ENCODE measurements at places on chromosomes 2 and 18.
A peak's percentile ranks its signal among the peaks of the same experiment; 100 is the strongest.

GRCh38 chr2:42010743-42011298 is 37.0 kb upstream of the PKDCC start:
- DNase-seq = peak; percentile 86

DNA sequence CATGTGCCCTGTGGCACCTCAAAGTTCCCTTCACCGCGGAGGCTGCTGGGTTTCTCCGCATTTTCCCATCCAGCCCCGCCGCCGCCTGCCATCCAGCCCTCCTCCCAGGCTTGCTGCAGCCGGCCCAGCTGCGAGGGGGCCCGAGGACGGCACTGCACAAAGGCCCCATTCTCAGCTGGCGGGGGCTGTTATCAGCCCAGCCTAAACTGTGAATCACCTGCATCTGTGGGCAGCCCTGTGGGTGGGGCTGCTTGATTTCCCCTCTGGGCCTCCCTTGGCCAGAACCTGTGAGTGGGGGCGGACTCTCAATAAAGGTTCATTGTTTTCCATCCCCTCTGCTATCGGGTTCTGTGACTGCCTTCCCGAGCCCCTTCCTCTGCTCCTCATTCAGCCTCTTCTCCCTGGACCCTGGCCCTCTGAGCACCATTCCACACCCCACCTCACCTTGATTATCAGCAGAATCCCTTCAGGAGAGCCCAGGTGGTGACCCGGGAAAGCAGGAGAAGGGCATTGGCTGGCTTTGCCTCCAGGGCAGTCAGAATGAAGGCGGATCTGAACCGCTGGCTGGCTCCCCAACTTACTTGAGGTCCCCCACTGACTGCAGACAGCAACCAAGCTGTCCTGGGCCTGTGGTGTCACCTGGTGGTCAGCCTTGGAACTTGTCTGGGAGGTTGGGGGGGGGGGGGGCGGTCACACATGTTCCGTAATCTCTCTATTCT is 204.5 kb downstream of the ZFP36L2 start:
- DNase-seq = no peak

DNA sequence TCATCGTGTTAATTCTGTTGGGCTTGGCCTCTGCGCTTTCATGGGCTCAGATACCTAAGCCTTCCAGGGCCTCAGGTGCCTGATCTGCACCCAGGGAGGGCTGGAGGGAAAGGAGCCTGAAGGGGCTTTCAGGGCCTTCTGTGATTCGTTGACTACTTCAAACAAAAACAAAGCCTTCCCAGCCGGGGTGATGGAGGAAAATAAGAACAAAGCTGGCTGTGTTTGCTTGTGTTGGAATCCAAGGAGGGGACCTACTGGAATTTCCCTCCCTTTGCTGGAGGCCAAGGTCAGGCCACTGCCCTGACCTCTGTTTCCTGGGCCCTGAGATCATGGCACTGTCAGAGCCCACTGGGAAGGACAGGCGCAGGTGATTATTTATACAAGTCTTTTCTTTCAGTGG is 135.3 kb downstream of the KLHL29 start:
- no peak for DNase-seq

GRCh38 chr2:72914589-72915319 is 2.6 kb upstream of the EMX1 start:
- no peak for DNase-seq

- DNase-seq = no peak
Measured at GRCh38 chr2:7577769-7578168, 660.6 kb downstream of the RNF144A start.

DNA sequence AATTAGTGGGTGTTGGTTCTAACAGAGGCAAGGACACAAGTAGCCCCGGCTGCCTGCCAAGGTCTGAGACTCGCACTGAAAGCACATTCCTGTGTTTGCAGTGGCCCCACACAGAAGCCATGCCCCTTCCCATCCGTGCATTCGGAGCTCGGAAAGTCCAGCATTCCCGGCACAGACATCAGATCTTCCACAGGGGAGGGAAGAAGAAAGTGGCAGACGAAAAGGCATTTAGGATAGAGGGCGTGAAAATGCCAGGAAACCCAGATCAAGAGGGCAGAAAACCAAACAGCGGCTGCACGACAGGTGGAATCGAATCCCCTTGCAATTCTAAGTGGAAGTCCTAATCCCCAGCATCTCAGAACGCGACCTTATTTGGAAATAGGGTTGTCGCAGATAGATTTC is 105.5 kb upstream of the ASB18 start:
- DNase-seq = no peak

- DNase-seq = peak; percentile 65
Measured at GRCh38 chr2:40281021-40281940, 170.6 kb downstream of the SLC8A1 start.

DNA sequence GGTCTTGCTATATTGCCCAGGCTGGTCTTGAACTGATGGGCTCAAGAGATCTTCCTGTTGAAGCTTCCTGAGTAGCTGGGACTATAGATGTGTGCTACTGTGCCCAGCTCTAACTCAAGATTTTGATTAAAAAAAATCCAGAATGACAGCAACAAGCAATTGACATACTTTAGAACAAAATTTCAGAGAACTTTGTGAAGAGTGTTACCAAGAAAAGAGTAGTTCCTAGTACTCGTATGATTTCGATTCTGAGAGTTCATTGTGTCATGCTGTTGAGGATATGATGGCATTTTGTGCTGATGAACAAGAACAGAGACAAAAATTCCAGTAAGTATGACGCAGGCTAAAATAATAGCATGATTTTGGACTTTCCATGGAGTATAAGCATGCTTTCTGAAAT is 90.2 kb upstream of the TWSG1 start:
- DNase-seq = no peak

GRCh38 chr2:221533299-221533698 is 38.8 kb downstream of the EPHA4 start:
- no peak for DNase-seq

DNA sequence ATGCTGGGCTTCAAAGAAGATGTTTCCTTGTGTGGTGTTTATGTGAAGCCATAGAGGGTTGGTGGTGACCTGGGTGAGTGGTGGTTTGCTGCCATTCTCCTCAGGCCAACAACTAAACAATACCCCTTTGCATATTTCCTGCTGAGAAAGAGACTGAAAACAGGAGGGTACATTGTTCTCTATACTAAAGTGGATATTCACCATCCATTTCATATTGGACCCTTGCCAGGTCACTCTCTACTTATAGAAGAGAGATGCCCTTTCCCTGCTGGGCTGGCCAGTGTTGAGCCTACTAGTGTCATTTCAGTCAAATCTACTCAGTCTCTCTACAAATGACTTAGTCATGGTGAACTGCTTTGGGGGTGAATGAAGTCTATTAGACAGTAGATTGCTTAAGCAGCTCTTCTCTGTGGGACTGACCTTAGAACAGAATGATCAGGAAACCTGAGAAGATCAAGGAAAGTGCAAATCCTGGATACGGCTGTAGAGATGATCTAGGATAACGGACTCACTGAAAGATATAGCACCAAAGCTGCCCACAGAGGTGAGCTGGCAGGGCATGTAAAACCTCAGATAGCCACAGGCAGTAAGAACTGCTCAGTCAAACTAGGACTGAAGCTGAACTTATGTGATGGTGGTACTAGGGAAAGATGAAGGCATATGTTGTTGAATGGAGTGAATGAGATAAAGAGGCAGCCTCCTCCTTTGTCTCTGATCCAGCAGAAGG is 154.9 kb downstream of the MYO3B start:
- DNase-seq = no peak

GRCh38 chr2:147884830-147885229 is 40.0 kb downstream of the ACVR2A start:
- DNase-seq = peak; percentile 3

DNA sequence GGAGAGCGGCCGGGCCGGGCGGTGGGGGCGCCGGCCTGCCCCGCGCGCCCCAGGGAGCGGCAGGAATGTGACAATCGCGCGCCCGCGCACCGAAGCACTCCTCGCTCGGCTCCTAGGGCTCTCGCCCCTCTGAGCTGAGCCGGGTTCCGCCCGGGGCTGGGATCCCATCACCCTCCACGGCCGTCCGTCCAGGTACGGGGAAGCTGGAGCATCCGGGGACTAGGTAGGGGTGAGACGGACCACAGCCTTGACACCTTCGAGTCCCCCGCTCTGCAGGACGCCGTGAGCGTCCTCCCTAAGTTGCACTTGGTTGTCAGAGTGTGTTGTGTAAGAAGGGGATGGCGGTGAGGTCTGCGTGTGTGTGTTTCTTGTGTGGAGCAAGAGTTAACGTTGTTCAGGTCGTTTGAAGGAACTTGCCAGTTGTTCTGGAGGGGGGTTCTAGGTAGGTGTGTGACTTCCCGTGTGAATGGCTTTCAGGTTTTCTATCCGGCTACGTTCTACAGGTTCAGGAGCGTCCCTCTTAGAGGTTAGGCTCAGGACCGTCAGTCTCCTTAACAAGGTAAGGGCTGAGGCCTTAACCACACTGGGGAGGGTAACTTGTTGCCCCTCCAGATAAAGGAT is 393 bp downstream of the IL1R1 start:
- peak; percentile 70 for DNase-seq

DNA sequence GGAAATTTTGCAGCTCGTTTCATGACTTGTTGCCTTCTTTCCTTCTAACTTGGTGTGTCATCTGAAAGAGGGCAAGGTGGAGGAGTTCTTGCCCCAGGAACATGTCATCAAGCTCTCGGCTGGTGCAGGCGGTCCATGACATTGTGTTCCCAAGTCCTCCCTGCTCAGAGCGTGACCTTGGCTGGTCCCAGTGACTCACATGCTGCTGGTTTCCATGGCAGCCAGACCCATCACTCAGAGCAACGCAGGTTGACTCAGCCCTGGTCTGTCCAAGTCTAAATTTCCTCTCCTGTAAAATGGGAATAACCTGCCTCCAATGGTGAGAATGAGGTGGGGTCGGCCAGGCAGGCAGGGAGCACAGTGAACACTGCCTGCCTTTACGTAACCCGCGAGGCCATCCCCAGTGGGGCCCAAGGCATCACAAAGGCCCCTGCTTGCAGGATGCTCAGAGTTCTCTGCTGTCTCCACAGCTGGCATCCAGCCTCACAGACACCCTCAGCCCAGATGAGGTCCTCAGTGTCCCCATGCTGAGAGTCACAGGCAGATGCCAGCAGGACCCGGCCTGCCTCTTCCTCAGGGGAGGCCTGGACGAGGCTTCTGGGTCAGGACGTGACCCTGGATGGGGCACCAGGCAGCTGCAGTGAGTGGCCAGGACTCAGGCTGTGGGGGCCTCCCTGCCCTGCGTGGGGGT is 143.7 kb downstream of the TPO start:
- peak; percentile 81 for DNase-seq

DNA sequence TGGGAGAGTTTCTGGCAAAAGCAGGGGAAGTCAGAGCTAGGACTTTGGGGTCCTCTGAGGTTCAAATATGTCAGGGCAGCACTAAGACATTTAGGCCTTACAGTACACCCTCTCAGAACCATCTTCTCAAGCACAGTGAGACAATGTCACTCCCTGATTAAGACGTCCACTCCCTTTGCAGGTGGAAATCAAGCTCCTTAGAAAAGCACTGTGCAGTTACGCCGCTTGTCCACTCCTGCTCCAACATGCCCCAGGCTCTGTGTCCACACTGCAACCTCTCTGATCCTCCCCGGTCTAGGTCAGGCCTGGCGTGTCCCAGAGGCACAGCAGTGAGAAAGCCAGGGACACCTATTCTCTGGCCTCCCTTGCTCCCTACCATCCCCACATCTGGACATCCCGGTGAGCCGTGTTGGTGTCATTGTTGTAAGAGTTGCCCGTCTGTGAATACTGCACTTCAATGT is 528.6 kb upstream of the ID2 start:
- no peak for DNase-seq

DNA sequence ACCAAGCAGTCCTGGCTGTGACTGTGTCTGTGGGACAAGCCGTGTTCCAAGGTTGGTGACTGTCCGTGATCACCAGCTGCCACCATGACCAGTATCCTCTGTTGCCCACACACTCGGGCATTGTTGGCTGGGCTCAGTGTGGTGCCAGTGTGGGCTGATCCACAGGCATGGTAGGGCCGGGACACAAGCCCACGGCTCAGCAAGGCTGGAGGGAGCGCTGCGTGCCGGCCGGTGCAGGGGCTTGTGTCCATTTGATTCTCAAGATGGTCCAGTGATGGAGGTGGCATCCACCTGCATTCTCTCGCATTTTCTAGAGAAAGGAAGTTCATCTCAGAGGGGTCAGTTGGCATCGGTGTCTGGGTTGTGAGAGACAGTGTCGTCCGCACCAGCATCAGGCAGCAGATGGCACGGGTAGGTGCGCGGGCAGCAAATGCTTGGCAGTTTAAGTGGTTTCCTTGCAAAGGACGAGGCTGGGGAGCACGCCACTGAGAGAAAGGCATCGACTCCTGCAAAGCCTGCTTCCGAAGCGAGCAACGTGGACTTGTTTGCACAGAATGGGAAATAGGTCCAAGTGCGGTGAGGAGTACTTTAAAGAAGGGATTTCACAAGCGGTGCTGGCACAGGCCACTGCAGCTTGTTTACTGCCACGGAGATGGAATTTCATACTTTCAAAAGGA is 20.9 kb downstream of the TWIST2 start:
- peak; percentile 61 for DNase-seq

GRCh38 chr18:5284808-5285207 is 10.7 kb downstream of the ZBTB14 start:
- DNase-seq = peak; percentile 41

- no peak for DNase-seq
Measured at GRCh38 chr2:144771348-144771747, 251.4 kb upstream of the ZEB2 start.

DNA sequence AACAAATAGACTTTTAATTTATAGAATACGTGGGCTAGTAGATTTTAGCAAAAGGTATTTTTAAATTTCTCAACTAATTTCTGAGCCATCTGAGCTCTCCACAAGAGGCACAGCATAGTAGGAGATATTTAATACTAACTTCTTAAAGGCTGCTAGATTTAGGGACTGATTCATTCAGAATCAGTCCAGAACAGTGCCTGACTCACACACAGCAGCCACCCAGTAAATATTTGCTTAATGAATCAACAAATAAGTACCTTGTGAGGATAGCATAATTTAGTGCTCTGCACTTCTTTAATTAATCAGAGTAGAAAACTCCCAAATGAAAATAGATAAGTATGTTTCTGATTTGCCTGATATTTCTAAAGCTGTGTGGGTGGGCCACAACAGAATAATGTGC is 35.6 kb upstream of the SYT4 start:
- peak; percentile 9 for DNase-seq

DNA sequence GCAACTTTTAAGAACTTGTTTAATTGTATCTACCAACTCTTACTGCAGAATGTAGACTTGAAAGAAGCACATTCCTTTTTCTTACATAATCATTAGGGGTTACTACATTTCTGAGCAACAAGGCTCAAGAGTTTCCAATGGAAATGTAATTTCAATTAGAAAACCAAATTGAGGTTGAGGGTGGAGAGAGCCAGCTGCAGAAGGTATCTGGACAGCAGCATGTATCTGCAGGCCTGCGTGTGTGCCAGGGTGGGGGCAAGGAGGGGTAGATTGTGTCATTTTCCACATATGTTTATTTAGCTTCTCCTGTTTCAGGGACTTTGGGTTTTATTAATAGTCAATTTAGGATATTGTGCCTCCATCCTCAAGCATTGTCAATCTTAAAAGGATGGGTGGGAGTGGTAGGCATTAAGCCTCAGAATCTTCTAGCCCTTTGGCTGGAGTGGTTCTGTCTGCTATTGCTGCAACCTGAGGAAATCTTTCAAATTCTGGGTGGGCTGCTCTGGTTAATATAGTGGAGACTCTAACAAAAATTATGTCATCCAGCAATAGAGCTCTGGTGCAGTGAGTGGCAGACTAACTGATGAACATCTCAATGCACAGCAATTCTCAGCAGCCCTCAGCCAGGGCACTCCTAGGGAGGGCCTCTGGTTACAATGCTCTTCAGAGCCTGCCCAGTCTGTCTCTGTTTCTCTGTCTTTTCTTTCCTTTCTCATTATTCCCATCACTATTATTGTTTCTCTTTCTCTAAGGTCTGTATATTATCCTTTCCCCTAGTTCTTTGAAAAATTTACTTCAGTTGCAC is 151.4 kb downstream of the RPIA start:
- DNase-seq = peak; percentile 34
